NCI-H510A (cell line): ENCODE measurements at places on chromosomes 5 and 9.

DNA sequence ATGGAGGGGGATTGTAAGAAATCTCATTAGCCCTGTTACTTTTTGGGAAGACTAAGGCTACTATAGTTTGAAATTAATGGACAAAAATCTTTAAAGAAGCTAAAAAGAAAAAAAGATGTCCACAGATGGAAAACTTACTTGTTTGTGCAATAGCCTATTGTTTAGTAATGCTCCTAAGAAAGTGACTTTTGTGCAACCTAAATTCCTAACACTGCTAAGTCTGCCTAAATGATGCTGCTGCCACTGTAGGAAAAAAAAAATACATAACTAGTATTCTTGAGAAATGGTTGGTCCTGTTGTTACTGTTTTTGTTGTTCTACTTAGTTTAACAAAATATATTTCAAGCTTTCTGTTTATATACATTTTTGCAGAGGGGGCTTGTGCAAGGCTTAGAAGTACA is 108.2 kb upstream of the NR3C1 start:
- DNase-seq: no peak

- no peak for DNase-seq
Measured at GRCh38 chr9:115207003-115207836, 89.3 kb upstream of the TNC start.

DNA sequence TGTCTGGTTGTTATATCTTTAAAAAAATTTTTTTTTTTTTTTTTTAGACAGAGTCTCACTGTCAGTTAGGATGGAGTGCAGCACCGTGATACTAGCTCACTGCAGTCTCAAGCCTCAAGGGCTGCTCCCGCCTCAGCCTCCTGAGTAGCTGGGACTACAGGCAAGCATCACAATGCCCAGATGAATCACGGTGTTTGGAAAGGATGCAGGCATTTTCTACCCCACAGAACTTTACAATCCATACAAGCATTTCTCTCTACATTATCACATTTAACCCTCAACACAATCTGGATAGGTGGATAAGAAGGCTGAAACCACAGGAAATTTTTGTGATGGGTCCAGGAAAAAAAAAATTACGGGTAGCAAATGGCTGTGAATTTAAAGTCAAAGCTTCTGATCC is 5.8 kb upstream of the PCA3 start:
- no peak for DNase-seq

GRCh38 chr9:36448017-36448416 is 47.9 kb upstream of the RNF38 start:
- DNase-seq: no peak

DNA sequence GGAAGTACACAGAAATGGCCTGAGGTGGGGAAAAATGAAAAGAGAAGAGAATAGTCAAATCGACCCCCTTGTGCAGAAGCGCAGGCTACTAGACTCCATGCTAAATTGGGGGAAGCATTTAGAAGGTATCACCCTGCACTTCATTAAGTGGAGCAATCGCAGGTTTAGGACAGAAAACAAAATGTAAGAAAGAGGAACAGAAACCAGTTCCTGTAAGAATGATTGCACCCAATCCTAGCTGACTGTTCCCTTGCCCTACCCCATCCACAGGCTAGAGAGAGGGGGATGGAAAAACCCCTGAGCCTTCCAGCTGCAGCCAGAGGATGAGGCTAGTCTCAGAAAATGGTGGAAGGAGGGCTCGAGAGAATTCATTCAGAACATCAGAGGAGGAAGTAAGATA is 23.9 kb upstream of the PPP1R2B start:
- no peak for DNase-seq

DNA sequence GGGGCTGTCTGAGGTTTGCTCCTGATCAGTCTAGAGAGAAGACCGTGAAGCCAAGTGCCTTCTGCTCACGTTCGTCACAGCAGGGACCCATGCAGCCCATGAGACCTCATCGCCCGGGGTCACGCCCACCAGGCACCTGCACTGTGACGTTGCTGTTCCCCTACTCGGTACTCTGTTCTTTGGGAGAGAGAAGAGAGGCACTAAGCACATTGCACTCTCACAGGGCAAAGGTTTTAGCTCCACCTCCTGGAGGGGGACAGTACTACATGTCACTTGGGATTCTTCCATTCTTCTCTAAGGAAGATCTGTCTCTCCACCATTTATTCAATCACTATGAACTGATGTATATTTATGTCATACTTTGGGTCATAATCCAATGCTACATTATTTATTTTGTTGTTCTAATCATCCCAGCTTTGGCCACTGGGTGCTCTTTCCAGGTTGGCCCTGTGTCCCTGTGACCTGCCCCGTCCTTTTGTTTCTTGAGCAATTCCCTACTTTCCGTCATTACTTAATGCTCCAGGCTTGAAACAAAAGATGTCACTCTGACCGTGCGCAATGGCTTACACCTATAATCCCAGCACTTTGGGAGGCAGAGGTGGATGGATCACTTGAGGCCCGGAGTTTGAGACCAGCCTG is 31.4 kb upstream of the BRD3 start:
- DNase-seq: no peak

DNA sequence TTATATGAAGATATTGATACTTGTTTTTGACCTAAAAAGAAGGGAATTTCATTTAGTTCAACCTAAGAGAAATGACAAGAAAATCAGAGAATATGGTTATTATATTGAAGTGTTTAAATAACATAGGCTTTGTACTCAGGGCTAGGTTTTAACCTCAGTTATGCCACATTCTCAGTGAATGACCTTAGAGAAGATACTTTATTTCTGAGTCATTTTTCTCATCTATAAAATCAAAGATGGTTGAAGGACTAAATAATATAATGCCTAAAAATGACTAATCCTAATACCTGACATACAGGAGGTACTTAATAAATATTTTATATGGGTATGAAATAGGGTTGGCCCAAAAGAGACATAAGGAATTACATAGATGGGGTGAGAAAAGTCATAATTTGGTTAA is 32.3 kb downstream of the DIMT1 start:
- no peak for DNase-seq

GRCh38 chr5:98365126-98365525 is 408.3 kb upstream of the RGMB start:
- no peak for DNase-seq

GRCh38 chr9:8734760-8735159 is 935.2 kb upstream of the DMAC1 start:
- no peak for DNase-seq

GRCh38 chr9:3721096-3721495 is 195.3 kb upstream of the RFX3 start:
- DNase-seq: no peak

DNA sequence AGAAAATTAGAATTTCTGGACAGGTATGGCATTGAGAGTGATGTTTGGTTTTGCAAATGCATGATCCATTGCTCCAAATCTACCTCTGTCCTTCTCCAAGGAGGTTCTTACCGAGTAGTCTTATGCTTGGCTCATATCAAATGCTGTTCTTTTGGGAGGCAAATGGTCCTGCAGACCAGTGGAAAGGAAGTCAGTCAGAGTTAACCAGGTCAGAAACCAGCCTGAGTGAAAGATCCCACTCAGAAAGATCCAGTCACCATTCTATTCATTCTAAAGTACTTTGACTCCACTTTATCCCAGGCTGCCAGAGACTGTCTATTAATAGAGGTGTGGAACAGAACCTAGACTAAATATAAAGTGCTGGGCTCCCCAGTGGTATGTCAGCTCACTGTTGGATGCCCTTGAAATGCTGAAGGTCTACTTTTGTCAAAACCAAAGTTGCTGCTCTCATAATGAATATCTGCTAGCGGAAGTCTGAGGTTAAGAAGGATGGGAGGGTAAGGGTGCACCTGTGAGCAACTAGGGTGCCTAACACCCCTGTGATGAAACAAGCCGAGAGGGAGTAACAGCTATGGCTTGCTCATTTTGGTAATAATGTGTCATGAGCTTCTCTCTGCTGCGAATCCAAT is 302.2 kb downstream of the ZNF608 start:
- no peak for DNase-seq
